Progenitor cell of endocrine pancreas (in vitro differentiated cells): ENCODE measurements at places on chromosomes 1 and 21. TPM values are rescaled to one million over a fixed set of nuclear protein-coding genes. Genes with fewer than 3 reads are reported as not detected.

Gene OR14A16
- total RNA-seq, result not detected in 2 replicates

Gene PTPRU
- total RNA-seq, result 74.0 and 79.4 TPM in 2 replicates

Gene RHBDL2
- total RNA-seq, result not detected in 2 replicates

Gene ADAMTSL4
- total RNA-seq, result 5.5 and 6.9 TPM in 2 replicates

Gene SERINC2
- 58.8 and 65.7 TPM in 2 replicates for total RNA-seq

Gene MNDA
- total RNA-seq, result not detected in 2 replicates

Gene CLIC4
- 90.4 TPM in 2 replicates for total RNA-seq

Gene OR2T29
- total RNA-seq, result not detected in 2 replicates

Gene KIF14
- 7.8 and 7.9 TPM in 2 replicates for total RNA-seq

Gene OR10X1
- total RNA-seq, result not detected in 2 replicates

Gene C21orf91
- 32.9 and 33.0 TPM in 2 replicates for total RNA-seq

Gene PDC
- not detected in 2 replicates for total RNA-seq

GRCh38 chr1:84888753-84889152 is 4.3 kb downstream of the LPAR3 start:
- peaks cover 23% of the 10 kb centered on the region for H3K27me3 ChIP-seq
- no peak for DNase-seq
- no peak overlapping the region for H3K4me3 ChIP-seq
- H3K4me1 ChIP-seq, result peaks cover 12% of the 10 kb centered on the region
- H3K27ac ChIP-seq, result no peak overlapping the region

GRCh38 chr1:46490656-46491442 is 1.2 kb downstream of the DMBX1 start:
- H3K27me3 ChIP-seq, result peaks cover 97% of the 10 kb centered on the region
- peaks cover 9% of the 10 kb centered on the region for H3K4me1 ChIP-seq
- no peak for DNase-seq
- no peak overlapping the region for H3K27ac ChIP-seq

DNA sequence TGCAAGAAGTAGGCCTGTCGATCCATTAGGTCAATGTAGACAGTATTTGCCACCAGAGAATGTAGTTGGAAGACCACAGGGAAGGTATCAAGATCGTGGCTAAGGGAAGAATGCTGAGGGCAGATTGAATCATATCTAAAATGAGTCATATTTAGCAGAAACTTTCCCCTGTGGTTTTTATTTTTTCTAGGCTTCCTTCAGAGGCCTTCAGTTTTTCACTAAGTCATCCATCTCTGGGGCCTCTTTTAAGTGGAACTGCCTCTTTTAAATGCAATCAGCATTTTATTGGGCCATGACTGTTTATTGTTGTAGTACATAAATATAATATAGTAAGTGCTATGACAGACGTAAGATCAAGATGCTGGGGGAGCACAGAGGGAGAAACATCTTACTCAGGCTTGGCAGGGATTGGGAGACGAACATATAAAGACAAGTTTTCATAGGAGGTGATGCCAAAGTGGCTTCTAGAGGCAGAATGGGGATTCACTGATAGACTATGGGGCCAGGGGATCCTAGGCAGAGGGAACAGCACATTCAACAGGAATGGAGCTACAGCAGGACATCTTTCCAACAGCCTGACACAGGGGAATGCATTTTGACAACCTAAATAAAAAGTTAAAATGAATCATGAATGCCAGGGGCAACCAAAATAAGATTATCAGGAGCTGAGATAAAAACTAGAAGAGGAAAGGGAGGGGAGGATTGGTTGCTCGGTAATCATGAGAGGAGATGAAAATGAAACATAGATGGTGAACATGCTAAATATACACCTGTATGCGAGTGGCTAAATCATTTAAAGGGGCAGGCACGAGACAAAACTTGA is 20.1 kb downstream of the UBE2U start:
- no peak for DNase-seq
- no peaks in the 10 kb centered on the region for H3K27me3 ChIP-seq
- H3K4me3 ChIP-seq, result no peak overlapping the region
- H3K27ac ChIP-seq, result no peak overlapping the region
- no peaks in the 10 kb centered on the region for H3K4me1 ChIP-seq

GRCh38 chr21:25859235-25859929 is 124.6 kb downstream of the GABPA start:
- H3K27ac ChIP-seq, result no peak overlapping the region
- no peak overlapping the region for H3K4me3 ChIP-seq
- DNase-seq, result no peak
- no peaks in the 10 kb centered on the region for H3K36me3 ChIP-seq
- no peaks in the 10 kb centered on the region for H3K4me1 ChIP-seq

DNA sequence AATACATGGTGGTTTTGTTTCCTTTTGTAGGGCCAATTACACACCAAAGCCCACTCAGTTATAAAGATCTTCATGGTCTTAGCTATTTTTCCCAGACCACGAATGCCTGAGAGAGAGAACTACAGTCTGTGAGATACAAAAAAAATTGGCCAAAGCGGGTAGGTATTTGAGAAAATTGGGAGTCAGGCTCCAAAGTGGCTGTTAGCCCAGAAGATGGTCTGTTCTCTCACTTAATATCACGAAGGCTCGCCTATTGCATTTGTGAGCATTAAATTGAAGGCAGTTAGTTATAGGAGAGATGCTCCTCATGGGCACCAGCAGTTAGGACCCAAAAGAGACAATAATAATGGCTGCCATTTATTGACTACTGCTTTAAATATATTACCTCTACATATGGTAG is 342.7 kb downstream of the PLPP3 start:
- H3K27ac ChIP-seq, result no peak overlapping the region
- H3K36me3 ChIP-seq, result peaks cover 2% of the 10 kb centered on the region
- no peak overlapping the region for H3K4me3 ChIP-seq
- H3K27me3 ChIP-seq, result peaks cover 2% of the 10 kb centered on the region
- no peak for DNase-seq
- no peaks in the 10 kb centered on the region for H3K4me1 ChIP-seq

DNA sequence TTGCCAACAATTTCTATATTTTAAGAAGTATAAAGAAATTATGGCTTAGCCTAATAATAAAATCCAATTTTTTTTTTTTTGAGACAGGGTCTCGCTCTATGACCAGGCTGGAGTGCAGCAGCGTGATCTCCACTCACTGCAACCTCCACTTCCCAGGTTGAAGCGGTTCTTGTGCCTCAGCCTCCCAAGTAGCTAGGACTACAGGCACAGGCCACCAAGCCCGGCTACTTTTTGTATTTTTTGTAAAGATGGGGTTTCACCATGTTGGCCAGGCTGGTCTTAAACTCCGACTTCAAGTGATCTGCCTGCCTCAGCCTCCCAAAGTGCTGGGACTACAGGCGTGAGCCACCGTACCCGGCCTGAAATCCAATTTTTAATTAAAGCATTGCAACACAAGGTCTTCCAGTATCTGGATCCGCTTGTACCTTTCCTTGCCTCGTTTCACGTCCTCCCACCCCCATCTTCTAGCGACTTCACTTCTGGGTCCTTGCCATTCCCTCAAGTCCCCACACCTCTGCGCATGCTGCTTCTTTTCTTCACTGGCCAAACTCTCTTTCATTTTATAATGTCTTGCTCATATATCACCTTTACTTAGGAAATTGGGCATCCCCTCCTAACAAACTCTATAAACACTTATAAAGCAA is 2.3 kb downstream of the FUBP1 start:
- DNase-seq, result no peak
- no peak overlapping the region for H3K4me3 ChIP-seq
- H3K27ac ChIP-seq, result peak overlapping the region; percentile 91
- H3K4me1 ChIP-seq, result peaks cover 31% of the 10 kb centered on the region
- no peaks in the 10 kb centered on the region for H3K27me3 ChIP-seq

- H3K4me1 ChIP-seq, result no peaks in the 10 kb centered on the region
- DNase-seq, result no peak
- H3K27me3 ChIP-seq, result peaks cover 17% of the 10 kb centered on the region
- no peaks in the 10 kb centered on the region for H3K36me3 ChIP-seq
- H3K4me3 ChIP-seq, result no peak overlapping the region
Observed at GRCh38 chr1:41641475-41641814, 157.0 kb upstream of the EDN2 start.

GRCh38 chr1:58515794-58516401 is 30.6 kb downstream of the OMA1 start:
- no peak overlapping the region for H3K27ac ChIP-seq
- H3K4me3 ChIP-seq, result no peak overlapping the region
- DNase-seq, result peak; percentile 15
- peaks cover 27% of the 10 kb centered on the region for H3K36me3 ChIP-seq

- peaks cover 53% of the 10 kb centered on the region for H3K4me1 ChIP-seq
- no peaks in the 10 kb centered on the region for H3K36me3 ChIP-seq
- H3K27me3 ChIP-seq, result no peaks in the 10 kb centered on the region
Observed at GRCh38 chr1:3140437-3140836, 71.4 kb downstream of the PRDM16 start.

- H3K4me1 ChIP-seq, result no peaks in the 10 kb centered on the region
- H3K27me3 ChIP-seq, result peaks cover 2% of the 10 kb centered on the region
- H3K27ac ChIP-seq, result no peak overlapping the region
- H3K36me3 ChIP-seq, result no peaks in the 10 kb centered on the region
- no peak overlapping the region for H3K4me3 ChIP-seq
- no peak for DNase-seq
Observed at GRCh38 chr21:30942192-30942591, 60.8 kb upstream of the KRTAP11-1 start.

- no peaks in the 10 kb centered on the region for H3K36me3 ChIP-seq
- no peak overlapping the region for H3K4me3 ChIP-seq
- DNase-seq, result no peak
- H3K4me1 ChIP-seq, result peaks cover 25% of the 10 kb centered on the region
Observed at GRCh38 chr1:96238426-96238825, 483.2 kb upstream of the PTBP2 start.

DNA sequence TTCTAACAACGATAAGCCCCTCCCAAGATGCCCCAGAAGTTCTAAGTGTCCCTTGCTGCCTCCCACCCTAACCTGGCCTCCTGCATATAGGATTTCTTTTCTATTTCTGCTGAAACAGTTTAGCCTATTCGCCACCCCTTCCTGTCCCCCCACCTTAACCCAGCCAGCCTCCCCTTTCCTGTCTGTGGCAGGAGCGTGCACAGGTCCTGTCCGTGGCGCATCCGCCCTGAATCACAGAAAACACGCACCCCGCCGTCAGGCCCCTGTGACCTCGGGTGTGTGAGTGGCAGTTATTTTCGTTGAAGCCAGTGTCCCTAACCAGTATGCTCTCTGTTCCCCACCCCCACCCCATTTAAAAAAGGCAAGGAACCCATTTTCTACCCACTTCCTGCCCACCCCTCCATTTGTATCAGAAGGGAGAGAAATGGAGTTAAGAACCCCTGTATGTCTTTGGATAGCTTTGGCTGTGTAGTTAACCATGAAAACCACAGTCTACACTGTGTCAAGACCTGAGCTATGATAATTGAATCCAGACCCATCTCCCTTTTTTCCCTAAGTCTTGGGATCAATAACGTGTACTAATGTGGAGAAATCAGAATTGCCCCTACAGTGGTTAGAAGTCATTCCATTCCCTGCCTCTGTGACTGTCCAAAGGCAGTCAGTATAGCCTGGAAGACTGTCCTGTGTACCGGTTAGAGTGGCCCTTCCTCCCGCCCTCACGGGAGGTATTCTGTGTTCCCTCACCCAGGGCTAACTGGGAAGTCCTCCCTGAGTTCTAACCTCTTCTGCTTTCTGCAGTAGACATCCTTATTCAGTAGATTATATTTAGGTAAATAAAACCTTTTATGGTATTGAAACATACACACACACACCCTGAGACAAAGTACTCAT is 1.8 kb downstream of the PLEKHO1 start:
- peaks cover 34% of the 10 kb centered on the region for H3K4me1 ChIP-seq
- peak overlapping the region; percentile 97 for H3K27ac ChIP-seq
- peak overlapping the region; percentile 91 for H3K4me3 ChIP-seq
- H3K27me3 ChIP-seq, result no peaks in the 10 kb centered on the region
- H3K36me3 ChIP-seq, result peaks cover 25% of the 10 kb centered on the region

GRCh38 chr1:11341901-11342552 is 69.0 kb downstream of the UBIAD1 start:
- no peak for DNase-seq
- peaks cover 16% of the 10 kb centered on the region for H3K4me1 ChIP-seq
- no peak overlapping the region for H3K27ac ChIP-seq
- no peak overlapping the region for H3K4me3 ChIP-seq
- peaks cover 33% of the 10 kb centered on the region for H3K27me3 ChIP-seq

GRCh38 chr1:26094677-26095383 is 16.8 kb upstream of the PDIK1L start:
- H3K4me1 ChIP-seq, result peaks cover 30% of the 10 kb centered on the region
- H3K27me3 ChIP-seq, result no peaks in the 10 kb centered on the region
- H3K36me3 ChIP-seq, result peaks cover 2% of the 10 kb centered on the region
- no peak for DNase-seq

- H3K4me3 ChIP-seq, result peak overlapping the region; percentile 85
- H3K27ac ChIP-seq, result peak overlapping the region; percentile 90
- peaks cover 2% of the 10 kb centered on the region for H3K4me1 ChIP-seq
- H3K36me3 ChIP-seq, result no peaks in the 10 kb centered on the region
Observed at GRCh38 chr21:40841524-40842196, 5.3 kb downstream of the DSCAM start.

GRCh38 chr1:214377485-214377884 is 96.5 kb downstream of the SMYD2 start:
- peaks cover 29% of the 10 kb centered on the region for H3K36me3 ChIP-seq
- H3K4me3 ChIP-seq, result no peak overlapping the region
- peak overlapping the region; percentile 89 for H3K27ac ChIP-seq
- H3K27me3 ChIP-seq, result no peaks in the 10 kb centered on the region
- peaks cover 63% of the 10 kb centered on the region for H3K4me1 ChIP-seq
- DNase-seq, result no peak

DNA sequence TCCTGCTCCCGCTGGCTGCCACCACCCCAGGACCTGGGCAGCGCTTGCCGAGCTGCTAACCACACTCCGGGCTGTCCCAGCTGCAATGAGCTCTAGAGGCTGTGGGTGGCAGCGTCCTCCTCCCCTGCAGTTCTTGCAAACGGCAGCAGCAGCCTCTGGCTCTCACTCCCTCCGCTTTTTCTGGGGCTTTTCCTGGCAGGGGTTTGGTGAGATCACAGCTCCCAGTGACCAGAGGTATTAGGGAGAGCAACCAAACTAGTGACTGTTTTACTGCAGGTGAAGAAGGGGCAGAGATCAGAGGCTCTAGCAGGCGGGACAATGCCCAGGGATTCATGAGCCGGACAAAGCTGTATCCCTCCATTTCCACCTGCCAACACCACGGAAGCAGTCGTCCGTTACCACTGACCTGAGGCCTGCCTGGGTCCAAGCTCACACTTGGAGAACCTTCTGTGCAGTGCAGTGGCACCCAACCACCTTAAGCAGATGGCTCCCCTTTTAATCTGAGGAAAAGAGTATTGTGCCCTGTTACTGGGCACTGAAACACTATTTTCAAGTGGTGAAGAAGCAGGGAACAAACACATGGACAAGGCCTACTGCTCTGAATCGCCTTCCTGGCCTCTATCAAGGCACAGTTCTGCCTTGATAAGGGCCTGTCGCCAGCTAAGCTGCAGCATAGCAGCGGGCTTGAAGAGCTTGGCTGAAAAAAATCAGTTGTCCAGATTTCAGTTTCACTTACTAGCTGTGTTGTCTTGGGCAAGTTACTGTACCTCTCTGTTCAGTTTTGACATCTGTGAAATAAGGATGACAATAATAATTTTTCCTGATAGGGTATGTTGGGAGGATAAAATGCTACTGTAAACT is at the start of gene F5:
Gene F5, minus strand, starts transcription at position 87 of the 861 bp plus-strand sequence. CDS start 95 bp downstream, outside the sequence.
- H3K27ac ChIP-seq, result no peak within 1 kb of the TSS
- H3K4me1 ChIP-seq, result peaks cover 4% of the 10 kb centered on the region
- peaks cover 9% of the 10 kb centered on the region for H3K27me3 ChIP-seq
